ENCODE measurements at places on chromosomes 11 and 22.

GRCh38 chr11:93444617-93445073 is 98.5 kb downstream of the SMCO4 start:
- no peak for DNase-seq

- no peak for DNase-seq
Measured at GRCh38 chr11:122976734-122977469, 4.7 kb downstream of the BSX start.

GRCh38 chr11:32139896-32140520 is 49.1 kb downstream of the RCN1 start:
- DNase-seq, result no peak

DNA sequence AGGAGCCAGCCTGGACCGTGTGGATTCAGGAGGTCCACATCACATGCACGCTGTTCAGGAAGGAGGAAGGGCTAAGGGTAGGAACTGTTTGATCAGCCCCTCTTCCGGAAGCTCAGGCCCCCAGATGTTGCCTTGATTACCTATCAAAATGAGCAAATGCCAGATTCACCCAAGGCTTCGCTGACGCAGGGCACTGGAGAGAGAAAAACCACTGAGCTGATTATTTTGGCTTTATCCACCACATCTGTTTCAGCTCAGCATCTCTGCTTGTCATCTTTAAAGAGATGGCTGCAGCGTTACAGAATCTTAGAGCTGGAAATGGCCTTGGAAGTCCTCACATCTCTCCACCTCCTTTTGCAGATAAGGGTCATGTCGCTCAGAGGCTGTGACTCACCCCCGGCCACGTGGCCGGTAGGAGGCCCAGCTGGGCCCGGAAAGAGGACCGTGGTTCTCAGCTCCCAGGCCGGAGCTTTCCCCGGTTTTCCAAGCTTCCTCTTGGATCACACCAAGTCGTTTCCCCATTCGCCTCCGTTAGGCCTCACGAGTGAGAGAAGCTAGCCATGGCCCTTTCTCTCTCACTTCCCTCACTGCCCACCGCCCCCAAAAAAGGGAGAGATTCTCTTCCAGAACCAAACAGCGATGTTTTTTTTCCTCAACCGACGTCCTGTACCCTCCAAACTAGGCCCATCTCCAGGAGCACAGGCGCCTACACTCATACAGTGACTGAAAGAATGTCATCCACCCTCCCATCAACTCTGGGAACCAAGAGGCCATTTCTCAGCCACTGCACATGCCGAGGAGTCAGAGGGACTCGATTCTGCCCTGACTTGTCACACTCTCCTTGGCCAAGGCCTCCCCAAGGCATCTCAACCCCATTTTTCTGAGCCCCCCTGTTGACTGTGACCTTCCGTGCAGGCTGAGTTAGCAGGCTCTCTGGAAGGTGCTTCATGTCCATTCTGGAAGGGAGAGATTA is 37.6 kb downstream of the LIF start:
- DNase-seq, result no peak

- no peak for DNase-seq
Measured at GRCh38 chr11:8776209-8776608, 93.6 kb downstream of the RPL27A start.

DNA sequence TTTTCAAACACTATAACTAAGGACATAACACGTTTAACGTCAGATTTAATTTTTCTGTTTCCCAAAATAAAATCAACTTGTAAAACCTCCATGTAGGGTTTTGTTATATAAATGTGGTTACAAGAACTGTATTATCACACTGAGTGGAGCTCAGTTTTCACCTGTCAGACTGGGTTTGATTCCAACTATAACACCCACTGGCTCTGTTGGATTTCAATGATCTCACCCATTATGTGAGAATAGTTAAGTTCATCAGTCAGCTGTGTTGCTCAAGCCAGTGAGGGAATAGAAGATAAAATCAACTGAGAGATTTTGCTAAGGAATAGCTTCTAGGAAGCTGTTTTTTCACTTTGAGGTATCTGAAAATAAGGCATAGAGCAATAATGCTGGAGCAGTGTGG is 5.1 kb upstream of the OR52R1 start:
- no peak for DNase-seq

- DNase-seq, result no peak
Measured at GRCh38 chr11:980438-981357, 55.0 kb downstream of the AP2A2 start.

- DNase-seq, result no peak
Measured at GRCh38 chr22:21622919-21623647, 6.7 kb downstream of the YDJC start.

DNA sequence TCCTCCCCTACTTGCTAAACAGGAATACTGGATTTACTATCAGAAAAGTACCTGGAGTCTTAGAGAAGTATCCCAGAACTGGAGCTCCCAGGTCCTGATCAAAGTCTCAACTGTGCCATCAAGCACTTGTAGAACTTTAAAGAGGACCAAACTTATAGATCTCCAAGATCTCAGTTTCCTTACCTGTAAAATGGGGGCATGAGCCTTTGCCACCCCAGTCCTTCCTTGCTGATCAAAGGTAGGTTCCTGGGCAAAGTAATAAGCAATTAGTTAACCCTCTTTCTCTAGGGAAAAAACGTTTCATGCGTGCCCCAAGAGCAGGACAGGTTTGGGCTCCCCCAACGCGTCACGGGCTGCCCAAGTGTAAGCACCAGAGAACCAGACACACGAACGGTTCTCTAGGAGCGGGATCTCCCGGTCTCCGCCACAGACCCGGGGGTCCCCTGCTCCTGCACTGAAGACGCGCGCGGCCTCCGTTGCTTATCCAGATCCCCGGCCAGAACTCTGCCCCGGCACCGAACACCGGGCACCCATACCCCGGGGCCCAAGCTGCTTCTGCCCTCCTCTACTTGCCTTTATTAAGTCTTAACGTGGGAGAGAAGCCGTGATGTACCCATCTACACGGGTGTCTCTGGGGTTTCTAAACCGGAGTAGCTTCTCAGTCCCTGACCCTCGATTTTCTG is 505 bp downstream of the ZNF214 start:
- DNase-seq, result no peak

GRCh38 chr11:126408496-126408895 is 53.0 kb downstream of the ST3GAL4 start:
- no peak for DNase-seq

- no peak for DNase-seq
Measured at GRCh38 chr11:11586465-11586864, 35.3 kb downstream of the GALNT18 start.

- DNase-seq, result no peak
Measured at GRCh38 chr22:49767355-49768062, 60.2 kb downstream of the BRD1 start.

DNA sequence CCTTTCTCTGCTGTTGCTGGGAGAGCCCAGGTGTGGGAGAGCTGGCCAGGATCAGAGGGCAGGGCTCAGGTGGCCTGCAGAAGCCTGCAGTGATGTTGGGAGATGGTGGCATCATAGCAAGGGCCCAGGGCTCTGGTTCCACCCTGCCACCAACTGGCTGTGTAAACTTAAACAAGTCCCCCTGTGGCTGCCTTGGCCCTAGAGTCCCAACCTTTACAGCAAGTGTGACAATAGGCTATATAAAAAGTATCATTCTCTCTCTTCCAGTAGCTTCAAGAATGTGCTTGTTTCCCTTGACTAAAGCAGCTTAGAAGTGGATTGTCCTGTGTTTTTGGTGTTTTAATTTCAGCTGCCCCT is 201.8 kb upstream of the E2F8 start:
- no peak for DNase-seq

GRCh38 chr11:125457814-125458343 is 38.2 kb downstream of the FEZ1 start:
- DNase-seq, result no peak

DNA sequence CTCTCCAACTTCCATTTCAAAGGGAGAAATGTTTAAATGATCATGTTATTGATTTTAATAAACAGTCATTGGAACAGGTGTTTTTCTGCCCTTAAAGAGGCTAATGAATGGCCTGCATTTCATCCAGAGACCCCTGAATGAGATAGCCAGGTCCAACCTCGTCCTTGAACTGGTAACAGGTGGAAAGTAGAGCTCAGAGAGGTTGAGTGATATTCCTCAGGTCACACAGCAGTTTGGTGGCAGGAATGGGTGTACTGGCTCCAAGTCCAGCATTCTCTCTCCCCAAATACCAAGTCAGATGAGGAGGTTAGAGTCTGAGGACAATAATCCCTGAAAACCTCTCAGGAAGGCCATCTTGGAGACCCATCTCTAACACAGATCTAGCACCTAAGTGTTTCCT is 81.7 kb upstream of the ANO1 start:
- no peak for DNase-seq

- DNase-seq, result no peak
Measured at GRCh38 chr11:7907121-7907520, 23.9 kb downstream of the OR10A6 start.

DNA sequence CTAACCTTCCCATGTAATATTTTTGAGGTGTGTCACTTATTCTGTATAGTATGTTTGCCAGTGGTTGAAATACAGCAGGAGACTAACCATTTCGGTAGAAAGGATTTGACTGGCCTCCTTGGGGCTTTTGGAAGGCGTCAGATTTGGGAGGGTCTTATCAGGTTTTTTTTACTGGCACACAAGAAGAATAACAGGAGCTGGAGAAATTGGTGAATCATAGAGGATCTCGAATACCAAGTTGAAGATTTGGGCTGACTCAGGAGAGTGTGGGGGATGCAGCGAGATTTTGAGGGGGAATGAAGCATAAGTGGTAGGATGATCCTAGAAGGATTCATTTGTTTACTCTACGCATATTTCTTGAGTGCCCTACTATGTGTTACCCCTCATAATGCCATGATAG is 200.5 kb downstream of the DDX10 start:
- no peak for DNase-seq

DNA sequence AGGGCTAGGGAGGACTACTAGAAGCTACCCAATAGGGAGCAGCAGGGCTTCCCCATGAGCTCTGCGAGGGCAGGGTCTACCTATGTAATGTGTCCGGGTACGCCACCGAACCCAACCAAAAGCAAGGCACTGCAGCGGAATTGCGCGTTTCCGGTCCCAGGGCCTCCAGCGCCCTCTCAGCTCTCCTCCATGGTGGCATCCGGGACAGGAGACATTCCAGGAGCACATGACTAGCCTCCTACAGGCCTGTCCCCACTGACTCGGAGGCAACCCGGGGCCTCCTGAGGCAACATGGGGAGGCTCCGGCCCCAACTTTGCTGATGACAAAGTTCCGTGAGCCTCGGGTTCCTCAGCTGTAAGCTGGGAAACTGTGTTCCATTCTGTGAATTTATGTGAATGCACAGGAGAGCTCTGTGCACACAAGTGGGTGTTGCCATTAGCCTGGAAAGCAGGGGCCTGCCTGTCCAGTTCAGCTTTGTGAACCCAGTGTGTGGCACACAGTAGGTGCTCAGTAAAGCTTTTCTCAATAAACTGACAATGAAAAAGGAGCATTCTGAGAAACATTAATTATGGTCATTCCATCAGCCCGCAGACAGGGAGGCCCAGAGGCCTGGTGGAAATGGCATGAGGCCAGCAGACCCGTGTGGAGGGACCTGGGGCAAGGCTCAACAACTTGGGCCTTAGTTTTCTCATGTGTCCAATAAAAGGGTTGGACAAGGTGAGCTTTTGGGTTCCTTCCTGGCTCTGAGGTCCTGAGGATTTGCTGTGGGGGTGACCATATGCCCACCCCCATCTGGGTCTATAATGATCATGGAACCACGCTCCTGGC is 50.3 kb downstream of the CHRDL2 start:
- no peak for DNase-seq

DNA sequence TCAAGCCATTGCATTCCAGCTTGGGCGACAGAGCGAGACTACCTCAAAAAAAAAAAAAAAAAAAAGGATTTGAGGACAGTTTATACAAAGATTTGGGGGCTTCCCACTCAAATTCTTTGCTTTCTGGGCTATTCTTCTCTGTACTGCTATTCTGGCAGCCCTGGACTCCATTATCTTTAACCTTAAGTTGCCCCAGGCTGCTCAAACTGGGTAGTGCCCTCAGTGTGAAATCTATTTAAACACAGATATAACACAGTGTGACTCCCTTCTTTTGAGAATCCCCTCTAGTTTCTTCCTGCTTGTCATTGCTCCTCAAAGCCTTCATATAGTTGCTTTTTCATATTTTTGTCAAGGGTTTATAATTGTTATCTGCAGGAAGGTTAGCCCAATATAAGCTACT is 49.5 kb upstream of the WEE1 start:
- DNase-seq, result no peak

DNA sequence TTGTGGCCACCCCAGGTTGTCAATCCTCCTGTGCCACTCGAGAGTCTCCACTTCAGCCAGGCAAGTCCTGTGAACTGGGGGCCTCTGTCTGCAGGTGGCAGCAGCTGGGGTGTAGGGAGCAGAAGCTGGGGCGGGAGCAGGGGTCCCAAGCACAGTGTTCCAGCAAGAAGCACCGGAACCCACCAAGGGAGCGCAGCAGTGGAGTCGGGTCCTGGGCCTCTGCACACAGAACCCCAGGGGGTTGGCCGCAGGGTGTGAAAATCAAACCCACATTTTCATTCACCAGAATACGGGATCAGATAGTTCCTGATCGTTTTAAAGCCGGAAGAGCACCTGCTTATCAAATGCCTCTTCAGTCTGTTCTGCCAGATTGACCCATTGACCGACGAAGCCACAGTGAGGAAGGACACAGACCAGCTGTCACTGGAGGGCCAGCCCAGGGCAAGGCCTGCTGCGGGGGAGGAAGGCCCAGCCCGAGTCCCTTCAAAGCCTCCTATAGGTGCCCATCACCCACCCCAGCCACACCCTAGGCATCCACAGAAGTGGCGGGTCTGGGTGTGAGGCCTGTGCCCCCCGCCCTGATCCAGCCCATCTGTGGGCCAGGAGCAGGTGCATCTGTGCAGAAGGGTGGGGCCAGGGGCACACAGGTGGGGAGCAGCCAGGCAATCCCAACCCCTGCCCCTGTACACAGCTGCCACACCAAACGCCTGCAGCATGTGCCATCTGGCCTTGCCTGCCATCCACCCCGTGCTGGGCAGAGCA is 34.1 kb downstream of the RSPH14 start:
- no peak for DNase-seq

- no peak for DNase-seq
Measured at GRCh38 chr11:84855508-84856245, 771.5 kb downstream of the DLG2 start.

DNA sequence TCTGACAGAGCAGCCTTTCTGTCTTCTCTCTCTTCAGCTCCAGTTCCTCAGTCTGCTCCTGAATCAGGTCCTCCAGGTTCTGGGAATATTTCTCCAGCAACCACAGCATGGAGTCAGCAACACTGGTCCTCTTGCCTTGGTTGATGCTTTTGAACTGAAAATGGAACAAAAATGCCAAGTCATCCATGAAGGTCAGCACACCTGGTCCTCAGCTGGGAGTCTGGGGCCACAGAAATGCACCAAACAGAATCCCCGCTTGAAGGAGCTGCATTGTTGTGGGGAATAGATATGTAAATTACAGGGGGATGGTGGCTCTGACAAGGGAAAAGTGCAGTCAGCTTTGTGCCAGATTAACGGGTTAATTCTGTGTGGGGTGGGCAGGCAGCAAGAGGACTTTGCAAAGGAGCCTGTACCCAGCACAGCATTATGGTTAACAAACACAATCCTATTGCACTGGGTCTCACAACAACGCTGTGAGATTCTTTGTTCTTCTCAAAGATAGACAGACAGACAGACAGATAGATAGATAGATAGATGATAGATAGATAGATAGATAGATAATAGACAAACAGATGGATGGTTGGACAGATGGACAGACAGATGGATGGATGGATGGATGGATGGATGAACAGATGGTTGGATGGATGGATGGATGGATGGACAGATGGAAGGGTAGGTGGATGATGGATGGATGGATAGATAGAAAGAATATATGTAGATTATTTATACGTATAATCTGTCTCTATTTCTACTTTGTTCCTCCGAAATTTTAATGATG is 33.8 kb upstream of the LRRC32 start:
- DNase-seq, result no peak

All from activated naive CD8-positive, alpha-beta T cell treated with anti-CD3 and anti-CD28 coated beads, Interleukin-2, amount 50 U/mL, for 16 hours (primary cell).